ENCODE measurements at places on chromosomes 6 and 20. TPM values are rescaled to one million over a fixed set of nuclear protein-coding genes. Genes with fewer than 3 reads are reported as not detected.

The TENT5A gene
- 27.2 TPM for total RNA-seq

The BPI gene
- total RNA-seq, result not detected

The IDH3B gene
- total RNA-seq, result 81.4 TPM

The SIRPB1 gene
- 1.2 TPM for total RNA-seq

The PAX1 gene
- not detected for total RNA-seq

The LHFPL5 gene
- not detected for total RNA-seq

The NRSN1 gene
- total RNA-seq, result not detected

The AVP gene
- not detected for total RNA-seq

The BPIFB1 gene
- not detected for total RNA-seq

The TMEM63B gene
- total RNA-seq, result 30.8 TPM

The TNFRSF21 gene
- total RNA-seq, result 10.5 TPM

The HLA-DRA gene
- 0.17 TPM for total RNA-seq

The SUMO4 gene
- total RNA-seq, result 1.7 TPM

The TSPO2 gene
- total RNA-seq, result not detected

The HCRTR2 gene
- total RNA-seq, result not detected

The SLC17A2 gene
- total RNA-seq, result not detected

The RIPOR2 gene
- total RNA-seq, result 0.83 TPM

The TXLNB gene
- total RNA-seq, result 4.1 TPM

The TTBK1 gene
- total RNA-seq, result under 0.01 TPM
